ENCODE measurements at places on chromosomes 2 and 18. TPM values are rescaled to one million over a fixed set of nuclear protein-coding genes. Genes with fewer than 3 reads are reported as not detected.

PPP1R1C gene
- total RNA-seq, result not detected

ALPP gene
- not detected for total RNA-seq

TLX2 gene
- total RNA-seq, result 1.2 TPM

SPIRE1 gene
- total RNA-seq, result 31.6 TPM

DNA sequence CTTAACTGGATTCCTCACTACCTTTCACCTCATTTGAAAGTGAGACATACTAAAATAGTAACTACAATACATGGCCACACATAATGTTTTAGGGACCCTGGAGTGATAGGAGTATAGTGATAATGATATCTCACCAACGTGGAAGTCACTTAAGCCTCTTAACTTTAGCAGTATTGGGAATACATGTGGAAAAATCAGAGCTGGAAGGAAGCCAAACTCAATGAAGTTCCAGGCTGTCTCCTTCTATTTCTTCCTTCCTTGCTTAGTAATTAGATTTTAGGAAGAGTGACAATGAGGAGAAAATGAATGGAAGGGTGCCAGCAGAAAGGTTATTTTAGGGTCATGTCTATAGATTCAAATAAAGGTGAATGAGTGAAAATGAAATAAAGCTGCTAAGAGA lies 387.3 kb downstream of the PLCL1 start:
- H3K4me1 ChIP-seq, result no peaks in the 10 kb centered on the region
- no peaks in the 10 kb centered on the region for H3K36me3 ChIP-seq
- no peak for DNase-seq
- H3K27me3 ChIP-seq, result no peaks in the 10 kb centered on the region
- H3K27ac ChIP-seq, result no peak overlapping the region

GCC2 gene
- total RNA-seq, result 41.0 TPM

DNA sequence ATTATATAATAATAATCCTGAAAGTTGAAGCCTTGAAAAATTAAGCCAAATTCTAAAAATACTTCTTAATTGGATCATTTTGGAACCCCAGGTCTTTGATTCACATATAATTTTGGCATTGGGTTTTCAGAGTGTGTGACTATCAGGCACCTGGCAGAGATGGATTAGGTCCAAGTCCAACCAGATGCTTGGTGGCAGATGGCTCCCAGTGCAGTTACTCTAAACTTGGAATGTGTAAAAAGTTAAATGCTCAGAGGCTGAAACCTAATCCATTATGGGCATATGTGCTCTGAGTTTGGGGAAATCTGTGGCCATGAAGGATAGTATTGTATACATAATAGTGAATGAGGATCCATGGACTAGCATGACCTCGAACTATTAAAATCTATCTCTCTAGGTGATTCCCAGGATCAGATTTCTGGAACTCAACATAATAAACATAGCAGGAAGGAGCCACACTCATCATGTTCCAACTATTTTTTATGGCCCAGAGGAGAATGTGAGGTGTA lies 333.0 kb downstream of the RPRM start:
- peaks cover 27% of the 10 kb centered on the region for H3K4me1 ChIP-seq
- H3K27me3 ChIP-seq, result no peaks in the 10 kb centered on the region
- no peak overlapping the region for H3K27ac ChIP-seq
- H3K4me3 ChIP-seq, result no peak overlapping the region

GRCh38 chr2:223090540-223091235 lies 38.7 kb downstream of the KCNE4 start:
- no peak overlapping the region for H3K4me3 ChIP-seq
- peaks cover 15% of the 10 kb centered on the region for H3K4me1 ChIP-seq
- H3K27me3 ChIP-seq, result no peaks in the 10 kb centered on the region
- no peak for DNase-seq

DNA sequence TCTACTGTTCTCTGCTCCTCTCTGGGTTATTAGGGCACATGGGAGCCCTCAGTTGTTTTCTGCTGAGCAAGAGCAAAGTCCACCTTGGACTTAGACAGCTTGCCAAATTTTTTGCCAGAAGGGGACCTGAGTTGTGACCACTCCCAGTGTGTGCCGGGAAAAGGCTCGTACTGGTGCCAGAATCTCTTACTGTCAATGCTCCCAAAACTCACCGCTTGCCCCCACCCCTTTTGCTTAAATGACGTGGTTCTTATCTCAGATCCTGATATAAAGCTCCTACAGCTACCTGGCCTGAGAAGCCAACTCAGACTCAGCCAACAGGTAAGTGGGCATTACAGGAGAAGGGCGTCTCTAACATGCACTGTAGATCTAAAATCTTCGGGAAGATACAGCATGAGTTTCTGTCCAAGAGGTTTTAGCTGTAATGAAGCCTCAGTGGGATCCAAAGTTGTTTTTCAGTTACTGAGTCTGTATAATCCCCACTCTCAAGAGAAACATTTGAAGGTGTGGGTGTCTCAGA lies at the start of gene REG1A:
REG1A (plus strand) TSS at position 295 of the 520 bp plus-strand sequence. CDS start 374 bp downstream, outside the sequence.
- H3K36me3 ChIP-seq, result no peaks in the 10 kb centered on the region
- no peak for DNase-seq
- no peaks in the 10 kb centered on the region for H3K27me3 ChIP-seq

DNA sequence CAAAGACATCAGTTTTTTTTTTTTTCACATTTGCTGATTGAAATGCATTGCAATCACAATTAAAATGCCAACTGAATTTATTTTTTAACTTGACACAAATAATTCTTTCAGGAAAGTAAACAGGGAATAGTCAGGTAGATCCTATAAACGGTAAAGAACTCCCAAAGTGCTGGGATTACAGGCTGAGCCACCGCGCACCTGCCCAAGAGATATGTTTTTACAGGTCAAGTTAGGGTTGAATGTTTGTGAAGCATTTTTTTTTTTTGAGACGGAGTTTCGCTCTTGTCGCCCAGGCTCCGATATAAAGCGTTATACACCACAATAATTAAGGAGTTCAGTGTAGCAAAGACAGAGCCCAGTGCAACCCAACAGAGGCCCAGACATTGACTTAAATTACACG lies 15.1 kb downstream of the ITM2C start:
- H3K27ac ChIP-seq, result no peak overlapping the region
- H3K4me3 ChIP-seq, result no peak overlapping the region
- no peaks in the 10 kb centered on the region for H3K4me1 ChIP-seq
- DNase-seq, result no peak
- no peaks in the 10 kb centered on the region for H3K27me3 ChIP-seq

DNA sequence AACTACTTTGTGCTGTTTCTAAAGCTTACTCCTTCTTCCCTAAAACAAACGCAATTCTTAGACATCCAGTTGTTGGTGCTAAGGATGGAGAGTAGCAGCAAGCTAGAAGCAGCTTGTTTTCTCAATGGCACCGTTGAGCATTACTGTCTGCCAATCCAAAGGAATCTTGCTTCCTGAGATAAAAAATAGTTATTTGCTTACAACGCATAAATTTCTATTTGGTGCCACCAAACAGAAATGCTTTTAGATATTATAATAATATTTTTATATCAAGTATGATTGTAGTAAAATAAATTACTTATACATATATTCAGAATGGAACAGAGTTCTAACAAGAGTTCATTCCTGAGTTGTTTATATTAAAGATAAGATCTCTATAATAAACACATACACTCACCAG lies 434.7 kb downstream of the CPS1 start:
- H3K4me1 ChIP-seq, result no peaks in the 10 kb centered on the region
- H3K27me3 ChIP-seq, result no peaks in the 10 kb centered on the region
- H3K36me3 ChIP-seq, result no peaks in the 10 kb centered on the region
- no peak overlapping the region for H3K27ac ChIP-seq
- H3K4me3 ChIP-seq, result no peak overlapping the region

- no peak overlapping the region for H3K4me3 ChIP-seq
- H3K36me3 ChIP-seq, result no peaks in the 10 kb centered on the region
- DNase-seq, result peak; percentile 72
- H3K4me1 ChIP-seq, result no peaks in the 10 kb centered on the region
- no peak overlapping the region for H3K27ac ChIP-seq
These were observed 308.3 kb upstream of the SLC8A1 start for GRCh38 chr2:40760071-40760666.

DNA sequence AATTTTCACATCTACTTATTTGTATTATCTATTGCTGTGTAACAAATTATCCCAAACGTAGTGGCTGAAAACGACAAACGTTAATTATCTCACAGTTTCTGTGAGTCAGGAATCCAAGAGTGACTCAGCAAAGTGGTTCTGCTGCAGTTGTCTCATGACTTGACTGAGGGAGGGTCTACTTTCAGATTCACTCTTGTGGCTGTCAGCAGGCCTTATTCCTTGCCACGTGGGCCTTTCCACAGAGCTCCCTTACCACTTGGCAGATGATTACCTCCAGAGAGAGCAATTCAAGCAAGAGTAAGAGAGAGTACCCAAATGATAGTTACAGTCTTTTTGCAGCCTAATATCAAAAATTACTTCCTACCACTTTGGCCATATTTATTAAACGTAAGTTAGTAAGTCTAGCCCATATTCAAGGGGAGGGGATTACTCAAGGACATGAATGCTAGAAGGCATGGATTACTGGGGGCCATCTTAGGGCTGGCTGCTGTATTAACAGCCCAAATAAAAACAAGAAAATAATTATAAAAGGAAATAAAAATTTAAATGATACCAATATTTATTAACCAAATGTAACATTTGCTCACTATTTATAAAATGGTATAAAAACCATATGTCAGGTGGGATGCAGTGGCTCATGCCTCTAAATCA lies 48.7 kb upstream of the NBEAL1 start:
- DNase-seq, result no peak

GRCh38 chr2:136015699-136016098 lies 30.3 kb upstream of the DARS1 start:
- H3K4me1 ChIP-seq, result peaks cover 13% of the 10 kb centered on the region
- H3K4me3 ChIP-seq, result no peak overlapping the region
- DNase-seq, result no peak
- H3K36me3 ChIP-seq, result no peaks in the 10 kb centered on the region

DNA sequence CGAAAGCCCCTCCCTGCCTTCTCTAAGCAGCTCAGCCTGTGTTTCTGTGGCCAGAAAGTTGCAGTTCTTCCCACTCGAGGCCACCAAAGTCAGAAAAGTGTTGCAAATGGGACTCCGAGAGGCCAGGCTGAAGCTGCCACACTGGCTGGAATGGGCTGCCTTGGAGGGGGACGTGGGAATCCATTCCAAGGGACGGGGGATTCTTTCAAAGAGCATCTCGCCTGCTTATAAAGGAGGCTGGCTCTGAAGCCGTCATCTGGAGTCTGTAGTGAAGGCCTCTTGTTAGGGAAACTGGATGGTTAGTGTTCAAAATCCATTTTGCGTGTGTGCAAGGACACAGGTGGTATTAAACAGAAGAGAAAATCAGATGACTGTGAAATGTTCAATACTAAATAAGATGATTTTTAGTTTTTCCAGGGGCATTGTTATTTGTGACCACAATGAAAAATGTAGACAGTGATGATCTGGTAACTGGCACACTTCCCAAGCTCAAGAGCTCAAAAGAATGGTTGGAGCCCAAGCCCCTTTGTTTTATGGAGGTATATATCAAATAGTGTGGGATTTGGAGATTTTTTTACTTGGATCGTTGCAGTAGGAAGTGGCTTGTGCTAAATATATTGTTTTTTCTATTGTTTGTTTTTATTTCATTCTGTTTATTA lies 782 bp downstream of the FAM228B start:
- peaks cover 32% of the 10 kb centered on the region for H3K4me1 ChIP-seq
- DNase-seq, result no peak
- H3K36me3 ChIP-seq, result no peaks in the 10 kb centered on the region
- H3K27me3 ChIP-seq, result no peaks in the 10 kb centered on the region

CCDC178 gene
- under 0.01 TPM for total RNA-seq

CD8A gene
- 1.5 TPM for total RNA-seq

ZFP36L2 gene
- total RNA-seq, result 64.6 TPM

DNA sequence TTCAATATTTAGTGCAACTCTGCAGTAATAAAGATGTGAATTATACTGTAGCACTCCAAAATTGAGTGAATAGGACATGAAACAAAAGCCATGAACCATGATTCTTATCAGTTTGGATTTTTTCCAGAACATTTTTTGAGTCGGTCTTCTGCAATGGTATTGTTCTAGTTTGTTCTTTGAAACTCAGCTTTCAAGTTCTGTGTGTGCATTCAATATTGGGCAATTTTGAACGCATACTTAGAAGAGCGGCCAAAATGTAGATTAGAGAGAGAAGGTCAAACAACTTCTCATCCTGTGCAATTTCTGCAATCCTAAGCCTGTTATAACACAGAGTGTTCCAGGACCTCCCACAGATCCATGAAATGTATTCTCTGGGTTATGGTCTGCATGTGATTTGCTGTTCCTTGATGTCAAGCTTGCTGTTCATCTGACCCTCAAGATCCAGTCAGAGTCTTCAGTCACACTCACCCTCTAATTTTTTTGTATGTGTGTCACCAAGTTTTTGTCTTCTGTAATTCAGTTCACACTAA lies 48.3 kb downstream of the TSPYL6 start:
- peak overlapping the region; percentile 22 for H3K27ac ChIP-seq
- H3K36me3 ChIP-seq, result no peaks in the 10 kb centered on the region
- H3K27me3 ChIP-seq, result no peaks in the 10 kb centered on the region

CYRIA gene
- total RNA-seq, result 9.0 TPM

MSGN1 gene
- not detected for total RNA-seq

- H3K4me3 ChIP-seq, result no peak overlapping the region
- peaks cover 35% of the 10 kb centered on the region for H3K4me1 ChIP-seq
- H3K36me3 ChIP-seq, result peaks cover 11% of the 10 kb centered on the region
- no peaks in the 10 kb centered on the region for H3K27me3 ChIP-seq
- DNase-seq, result no peak
These were observed 27.7 kb downstream of the NFATC1 start for GRCh38 chr18:79423211-79424007.

SERPINB12 gene
- not detected for total RNA-seq

DNA sequence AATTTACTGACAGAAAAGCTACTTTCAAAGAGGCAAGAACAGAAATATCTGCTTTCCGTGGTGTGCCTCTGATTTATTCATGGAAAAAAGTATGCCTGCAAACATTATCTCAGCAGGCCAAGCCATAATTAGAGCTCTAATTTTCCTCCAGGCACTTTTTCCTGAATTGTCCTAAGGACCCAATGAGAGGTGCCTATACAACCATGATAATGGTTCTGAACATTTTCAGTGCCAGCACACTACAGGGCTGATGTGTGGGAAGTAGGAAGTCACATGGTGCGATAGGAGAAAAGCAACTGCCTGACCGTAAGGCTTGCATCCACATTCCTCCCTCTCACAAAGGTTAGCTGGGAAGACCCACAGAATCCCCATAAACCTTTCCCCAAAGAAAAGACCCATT lies 45.9 kb upstream of the EGR4 start:
- no peaks in the 10 kb centered on the region for H3K4me1 ChIP-seq
- no peak overlapping the region for H3K27ac ChIP-seq
- no peak for DNase-seq
- H3K36me3 ChIP-seq, result no peaks in the 10 kb centered on the region
- no peaks in the 10 kb centered on the region for H3K27me3 ChIP-seq

- no peaks in the 10 kb centered on the region for H3K36me3 ChIP-seq
- no peak overlapping the region for H3K27ac ChIP-seq
- no peaks in the 10 kb centered on the region for H3K4me1 ChIP-seq
- DNase-seq, result no peak
These were observed 169.7 kb downstream of the HAUS1 start for GRCh38 chr18:46273861-46274260.

DNA sequence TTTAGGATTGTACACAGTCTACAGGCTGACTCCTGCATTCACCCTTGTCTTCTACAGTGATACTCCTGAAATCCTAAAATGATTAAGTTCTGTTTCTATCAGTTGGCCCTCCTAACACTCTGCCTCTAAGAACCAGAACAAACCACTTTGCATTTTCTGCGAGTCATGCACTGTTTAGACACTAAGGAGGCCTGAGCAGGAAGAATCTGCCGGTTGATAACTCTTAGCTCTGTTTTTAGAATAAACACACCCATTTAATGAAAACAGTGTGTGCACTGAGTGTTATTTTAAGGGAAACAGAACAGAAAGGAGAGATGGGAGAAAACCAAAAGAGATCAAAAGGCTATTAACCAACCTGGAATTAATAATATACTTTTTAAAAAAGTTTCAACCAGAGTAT lies 22.9 kb upstream of the SSB start:
- no peak overlapping the region for H3K4me3 ChIP-seq
- no peaks in the 10 kb centered on the region for H3K36me3 ChIP-seq
- H3K27ac ChIP-seq, result peak overlapping the region; percentile 59
- H3K27me3 ChIP-seq, result no peaks in the 10 kb centered on the region
- DNase-seq, result no peak
- no peaks in the 10 kb centered on the region for H3K4me1 ChIP-seq
